ENCODE measurements at places on chromosomes 2 and 18. TPM values are rescaled to one million over a fixed set of nuclear protein-coding genes. Genes with fewer than 3 reads are reported as not detected.

Gene IGFBP2
- 2.7 TPM for total RNA-seq

Gene ZNF385B
- total RNA-seq, result not detected

Gene PDE11A
- total RNA-seq, result not detected

Gene ARHGEF4
- total RNA-seq, result 3.3 TPM

Gene OTOS
- total RNA-seq, result not detected

Gene IL36RN
- not detected for total RNA-seq

Gene MSTN
- not detected for total RNA-seq

Gene MPP4
- not detected for total RNA-seq

Gene CRYBA2
- not detected for total RNA-seq

Gene DCC
- total RNA-seq, result not detected

Gene LYPD6
- not detected for total RNA-seq

Gene CD8B2
- total RNA-seq, result not detected

Gene CDCA7
- total RNA-seq, result 74.7 TPM

Gene ACVR2A
- total RNA-seq, result 6.0 TPM

Gene ACTG2
- total RNA-seq, result not detected

Gene HOXD1
- total RNA-seq, result not detected

Gene LOXHD1
- total RNA-seq, result 0.05 TPM

Gene NOTO
- total RNA-seq, result not detected

- DNase-seq, result no peak
Observed at GRCh38 chr2:171762879-171763573, 75.8 kb downstream of the DYNC1I2 start.

- DNase-seq, result no peak
Observed at GRCh38 chr2:74039611-74040010, 54.9 kb downstream of the TET3 start.

- no peak for DNase-seq
Observed at GRCh38 chr18:63146828-63147409, 172.7 kb downstream of the BCL2 start.

DNA sequence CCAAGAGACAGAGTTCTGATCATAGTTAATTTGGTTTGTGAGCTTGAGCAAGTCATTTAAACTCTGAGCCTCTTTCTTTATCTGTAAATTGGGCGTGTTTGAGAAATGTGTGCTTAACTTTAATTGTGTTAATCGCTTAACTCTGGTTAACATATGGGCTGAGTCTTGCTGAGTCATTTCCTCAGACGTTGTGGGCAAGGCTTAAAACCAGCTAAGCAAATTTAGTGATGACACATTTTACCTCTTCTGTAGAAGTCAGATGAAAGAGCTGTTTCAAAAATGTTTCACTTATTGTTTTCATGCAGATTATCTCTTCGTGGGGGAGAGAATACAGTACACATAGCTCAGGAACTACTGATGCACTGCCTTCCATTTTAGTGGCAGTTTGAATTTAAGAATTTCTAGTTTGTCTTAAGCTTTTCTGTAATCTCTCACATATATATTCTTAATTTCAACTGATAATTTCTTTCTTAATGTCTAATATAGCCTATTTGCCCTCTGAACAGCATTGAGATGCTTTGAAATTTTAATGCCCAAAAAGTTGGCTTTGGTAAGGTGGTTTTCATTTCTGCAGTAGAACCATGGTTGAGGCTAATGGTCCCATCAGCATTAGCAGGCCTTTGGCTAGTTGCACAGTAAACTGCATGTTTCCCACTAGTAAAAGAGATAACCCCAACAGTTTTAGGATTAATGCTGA is 34.9 kb downstream of the RAB10 start:
- DNase-seq, result peak; percentile 76

- no peak for DNase-seq
Observed at GRCh38 chr2:237558961-237559641, 7.3 kb upstream of the PRLH start.

DNA sequence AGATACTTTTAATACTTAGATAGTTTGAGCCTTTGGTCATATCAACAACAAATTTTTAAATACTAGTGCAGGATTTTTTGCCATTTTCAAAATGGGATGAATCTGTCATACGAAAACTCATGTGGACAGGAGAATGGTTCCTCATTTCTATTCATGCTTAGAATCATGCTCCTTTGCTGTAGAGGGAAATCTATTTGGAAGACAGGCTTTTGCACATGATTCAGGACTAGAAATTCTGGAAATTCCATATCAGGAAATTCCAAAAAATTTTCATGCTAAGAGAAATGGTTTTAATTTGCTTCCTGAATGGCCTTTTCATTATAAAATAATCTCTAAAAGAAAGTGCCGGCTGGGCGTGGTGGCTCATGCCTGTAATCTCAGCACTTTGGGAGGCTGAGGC is 39.3 kb downstream of the MOGAT1 start:
- no peak for DNase-seq

DNA sequence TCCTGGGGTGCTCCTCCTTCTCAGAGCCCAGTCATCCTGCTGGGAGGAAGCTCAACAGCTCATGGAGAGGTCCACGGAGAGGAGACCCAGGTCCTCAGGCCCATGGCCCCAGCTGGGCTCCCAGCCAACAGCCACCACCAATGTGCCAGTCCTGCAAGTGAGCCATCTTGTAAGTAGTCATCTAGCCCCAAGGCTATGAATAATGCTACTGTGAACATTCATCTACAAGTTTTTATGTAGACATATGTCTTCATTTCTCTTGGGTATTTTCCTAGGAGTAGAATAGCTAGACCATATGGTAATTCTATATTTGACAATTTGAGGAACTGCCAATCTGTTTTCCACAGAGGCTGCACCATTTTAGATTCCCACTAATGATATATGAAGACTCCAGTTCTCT is 166.1 kb downstream of the MTCL1 start:
- no peak for DNase-seq

DNA sequence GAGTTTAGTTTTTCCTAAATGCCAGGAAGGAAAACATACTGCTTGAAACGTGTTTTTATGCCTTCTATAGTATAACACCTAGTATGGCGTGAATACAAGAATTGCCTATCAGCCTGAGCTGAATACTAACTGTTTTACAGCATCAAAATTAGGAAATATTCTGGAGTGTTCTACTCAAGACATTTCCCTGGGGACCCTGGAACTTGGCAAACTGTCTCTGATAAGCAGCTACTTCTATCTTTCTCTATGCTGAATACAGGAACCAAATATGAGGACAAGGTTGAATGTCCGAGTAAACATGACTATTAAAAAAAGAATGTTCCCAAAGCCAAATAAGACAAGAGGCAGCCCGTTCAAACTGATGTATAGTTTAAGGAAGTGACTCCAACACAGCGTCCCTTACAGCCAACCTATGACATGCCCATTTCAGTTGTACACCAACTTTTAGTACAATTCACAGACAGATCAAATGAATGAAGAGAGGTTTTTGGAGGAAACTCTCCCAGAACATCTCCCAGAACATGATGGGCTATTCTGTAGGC is 951.3 kb upstream of the ACVR2A start:
- no peak for DNase-seq

DNA sequence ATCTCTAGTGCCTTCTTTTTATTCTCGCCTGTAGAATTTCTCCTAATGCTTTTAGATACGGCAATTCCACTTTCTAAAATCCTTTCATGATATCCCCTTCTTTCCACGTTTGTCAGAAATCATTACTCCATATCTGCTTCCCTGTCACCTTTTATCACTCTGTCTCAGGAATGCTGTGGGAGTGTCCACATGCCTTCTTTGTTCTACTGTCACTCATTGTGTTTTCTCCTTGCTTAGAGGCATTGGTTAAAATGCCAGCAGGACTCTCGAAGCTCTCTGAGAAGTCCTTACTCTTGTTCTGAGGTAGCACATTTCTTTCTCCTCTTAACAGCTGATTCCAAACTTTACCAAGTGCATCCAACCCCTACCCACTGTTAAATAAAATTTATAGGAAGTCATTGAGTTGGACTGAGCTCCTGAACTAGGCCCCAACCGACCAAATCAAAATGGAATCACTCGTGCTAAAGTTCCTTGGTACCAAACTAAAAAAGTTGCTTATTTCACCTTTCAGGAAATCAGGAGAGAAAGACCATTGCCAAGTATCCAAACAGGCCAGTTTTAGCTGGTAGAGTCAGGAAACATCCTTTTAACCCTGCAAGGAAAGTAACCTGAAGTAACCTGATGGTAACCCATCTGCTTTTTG is 10.6 kb upstream of the GALNT5 start:
- DNase-seq, result no peak

- DNase-seq, result peak; percentile 67
Observed at GRCh38 chr2:113157118-113157896, 16.5 kb upstream of the PSD4 start.

DNA sequence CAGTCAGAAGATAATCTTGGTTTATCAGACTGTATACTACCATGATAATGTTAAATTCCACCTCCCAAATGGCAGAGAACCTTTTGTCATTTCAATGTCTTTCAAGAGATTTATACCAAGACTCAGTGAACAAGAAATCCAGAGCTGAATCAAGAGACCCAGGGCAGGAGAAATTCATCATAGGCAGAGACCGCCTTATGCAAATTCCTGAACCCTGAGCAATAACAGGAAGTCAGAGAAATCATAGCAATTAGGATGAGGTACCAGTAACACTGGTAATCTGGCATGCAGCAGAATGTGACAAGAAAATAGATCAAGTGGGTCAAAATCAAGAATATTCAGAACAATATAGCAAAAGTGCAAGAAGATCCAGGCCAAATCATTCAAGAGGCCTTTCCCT is 412.4 kb upstream of the LRATD1 start:
- DNase-seq, result no peak

GRCh38 chr2:143254110-143254509 is 124.9 kb downstream of the ARHGAP15 start:
- peak; percentile 50 for DNase-seq

- DNase-seq, result no peak
Observed at GRCh38 chr2:203887677-203888076, 20.1 kb downstream of the CTLA4 start.

GRCh38 chr2:188404341-188405004 is 112.8 kb downstream of the GULP1 start:
- no peak for DNase-seq

GRCh38 chr2:157421331-157421944 is 22.5 kb downstream of the CYTIP start:
- DNase-seq, result no peak

GRCh38 chr18:58754544-58755068 is 83.3 kb downstream of the MALT1 start:
- DNase-seq, result no peak

- no peak for DNase-seq
Observed at GRCh38 chr2:42872721-42873120, 80.3 kb upstream of the HAAO start.

- DNase-seq, result no peak
Observed at GRCh38 chr2:217440000-217440399, 562.8 kb downstream of the TNS1 start.

DNA sequence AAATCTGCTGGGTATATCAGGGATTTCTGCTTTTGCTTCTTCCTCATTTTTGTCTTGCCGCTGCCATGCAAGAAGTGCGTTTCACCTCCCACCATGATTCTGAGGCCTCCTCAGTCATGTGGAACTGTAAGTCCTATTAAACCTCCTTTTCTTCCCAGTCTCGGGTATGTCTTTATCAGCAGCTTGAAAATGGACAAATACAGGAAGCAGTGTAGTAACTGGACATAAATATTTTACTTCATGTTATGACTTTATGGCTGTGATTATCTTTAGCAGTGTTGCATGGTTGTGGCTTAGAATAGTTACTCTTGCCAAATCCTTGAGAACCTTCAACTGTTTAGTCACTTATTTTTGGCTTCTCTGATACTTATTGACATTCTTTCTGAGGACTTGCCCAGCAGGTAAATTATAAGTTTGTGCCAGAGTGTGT is 66.2 kb upstream of the DLX2 start:
- DNase-seq, result no peak

DNA sequence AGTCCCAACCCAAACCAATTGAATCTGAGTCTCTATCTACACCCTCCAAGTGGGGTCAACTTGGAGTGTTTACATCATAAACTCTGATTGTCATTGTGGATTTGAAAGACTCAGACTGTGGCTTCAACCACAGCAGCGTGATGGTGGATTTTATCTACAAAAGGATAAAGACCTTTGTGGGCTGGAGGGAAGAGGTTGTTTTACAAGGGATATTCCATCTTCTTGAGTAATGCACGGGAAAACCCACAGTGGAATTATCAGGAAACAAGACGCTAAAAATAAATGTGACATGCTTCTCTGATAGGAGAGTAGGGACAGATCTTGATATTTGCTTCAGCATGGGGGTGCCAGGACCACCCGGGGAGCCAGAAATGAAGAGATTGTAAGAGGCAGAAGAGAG is 93.5 kb downstream of the LPIN1 start:
- no peak for DNase-seq

- DNase-seq, result no peak
Observed at GRCh38 chr18:64659196-64659595, 510.3 kb upstream of the LINC00305 start.

- no peak for DNase-seq
Observed at GRCh38 chr2:180985771-180986395, 5.5 kb downstream of the UBE2E3 start.
